ENCODE measurements at places on chromosomes 7 and 10. TPM values are rescaled to one million over a fixed set of nuclear protein-coding genes. Genes with fewer than 3 reads are reported as not detected.
A peak's percentile ranks its signal among the peaks of the same experiment; 100 is the strongest.

DNA sequence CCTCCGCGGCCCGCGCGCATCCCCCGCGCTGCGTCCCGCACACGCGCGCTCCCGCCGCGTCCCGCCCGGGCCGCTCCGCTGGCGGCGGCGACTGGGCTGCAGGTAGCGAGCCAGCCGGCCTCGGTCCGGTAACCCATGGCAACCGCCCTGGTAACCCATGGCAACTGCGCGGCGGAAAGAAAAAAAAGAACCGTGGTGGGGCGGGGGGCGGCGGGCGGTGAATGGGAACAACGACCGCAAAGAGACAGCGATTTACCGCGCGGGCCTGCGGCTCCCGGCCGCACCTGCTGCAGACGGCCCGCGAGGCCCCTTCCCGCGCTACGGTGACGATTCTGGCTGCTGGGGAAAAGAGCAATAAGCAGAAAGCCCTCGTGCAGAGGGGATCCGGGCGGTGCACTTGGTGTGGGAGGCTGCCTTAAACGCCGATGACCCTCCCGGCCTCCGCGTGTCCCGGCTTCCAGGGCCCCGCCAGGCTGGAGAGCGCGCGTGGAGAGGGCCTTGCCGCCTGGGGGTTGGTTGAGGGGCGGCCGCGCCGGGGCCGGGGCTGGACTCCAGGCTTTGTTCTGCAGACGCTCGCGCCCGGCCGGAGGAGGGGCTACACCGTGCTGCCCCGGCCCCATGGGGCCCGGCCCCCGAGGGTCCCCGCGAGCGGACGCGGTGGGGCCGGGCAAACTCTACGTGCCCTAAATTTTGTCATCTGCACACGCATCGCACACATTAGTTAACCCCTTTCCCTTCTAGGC is 84.7 kb downstream of the SNX10 start:
- peak; percentile 71 for DNase-seq

DNA sequence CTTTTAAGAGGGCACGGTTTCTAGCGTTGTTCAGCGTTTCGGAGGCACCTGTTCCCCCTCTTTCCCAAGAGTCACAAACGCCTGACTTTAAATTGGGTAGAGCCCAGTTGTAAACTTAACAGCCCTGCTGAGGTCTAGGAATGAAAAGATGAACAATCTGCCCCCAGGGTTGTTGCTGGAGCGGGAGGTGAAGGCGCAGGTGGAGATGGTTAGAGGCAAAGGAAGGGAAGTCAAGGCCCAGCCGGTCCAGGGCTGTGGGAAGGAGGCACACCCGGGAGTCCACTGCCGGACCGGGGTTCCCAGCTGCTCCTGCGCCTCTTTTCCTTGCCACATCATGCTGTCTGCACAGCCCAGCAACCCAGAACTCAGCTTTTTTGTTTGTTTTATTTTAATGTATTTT is 770 bp downstream of the PRXL2A start:
- DNase-seq: no peak

- no peak for DNase-seq
These were observed 85.7 kb downstream of the SUGCT start for GRCh38 chr7:40220421-40220911.

- DNase-seq: no peak
These were observed 132.4 kb upstream of the PALS2 start for GRCh38 chr7:24440892-24441291.

The RPEL1 gene
- not detected for total RNA-seq
